ENCODE measurements at places on chromosomes 16 and 17.

- DNase-seq, result peak; percentile 23
Measured at GRCh38 chr17:77392376-77393273, 251.9 kb downstream of the SEC14L1 start.

DNA sequence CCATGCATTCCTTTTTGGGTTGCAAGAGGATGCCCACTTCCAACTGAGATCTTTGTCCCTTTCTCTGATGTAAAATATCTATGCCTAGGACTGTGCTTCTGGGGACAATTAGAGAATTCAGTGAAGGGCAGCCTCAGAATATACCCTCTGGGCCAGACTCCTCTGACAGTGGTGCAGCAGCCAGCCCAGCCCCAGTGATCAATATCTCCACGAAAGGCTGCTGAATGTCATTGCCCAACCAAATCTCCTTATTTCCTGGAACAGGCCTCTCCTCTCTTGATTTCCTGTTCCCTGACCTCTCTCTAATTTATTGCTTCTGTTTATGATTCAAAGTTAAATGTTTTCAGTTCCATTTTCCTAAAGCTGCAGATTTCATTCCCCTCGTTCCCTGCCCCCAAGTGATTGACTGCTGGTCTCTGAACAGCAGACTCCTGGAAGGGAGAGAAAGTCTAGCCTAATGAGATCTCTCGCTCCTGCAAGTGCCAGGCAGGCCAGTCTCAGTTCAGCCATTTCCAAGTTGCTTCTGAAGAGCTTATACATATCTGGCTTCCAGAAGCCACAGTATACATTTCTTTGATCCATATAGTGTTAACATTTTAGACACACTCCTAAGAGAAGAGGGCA, 104.4 kb upstream of the SALL1 start:
- DNase-seq, result no peak

DNA sequence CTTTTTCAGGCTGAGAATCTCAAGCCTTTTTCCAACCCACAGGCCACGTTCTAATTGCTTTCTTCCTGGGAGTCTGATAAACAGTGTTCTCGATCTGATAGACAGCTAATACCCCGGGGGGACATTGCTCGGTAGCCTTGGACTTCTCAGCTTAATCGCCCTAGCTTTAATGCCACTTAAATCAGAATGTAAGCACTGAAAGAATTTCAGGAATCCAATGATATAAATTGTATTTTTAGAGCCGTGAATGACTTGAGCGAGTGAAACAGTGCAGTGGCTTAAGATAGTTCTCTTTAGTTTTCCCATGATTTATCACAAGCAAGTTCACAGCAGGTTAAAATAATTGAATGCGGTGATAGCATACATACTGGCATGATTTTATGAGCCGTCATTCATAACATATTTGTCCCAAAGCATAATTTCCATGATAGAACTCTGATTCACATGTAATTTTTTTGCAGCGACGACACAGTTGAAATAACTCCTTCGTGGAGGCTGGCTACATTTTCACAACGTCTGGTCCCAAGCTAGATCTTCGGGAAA, 116.1 kb upstream of the MYOCD start:
- no peak for DNase-seq

DNA sequence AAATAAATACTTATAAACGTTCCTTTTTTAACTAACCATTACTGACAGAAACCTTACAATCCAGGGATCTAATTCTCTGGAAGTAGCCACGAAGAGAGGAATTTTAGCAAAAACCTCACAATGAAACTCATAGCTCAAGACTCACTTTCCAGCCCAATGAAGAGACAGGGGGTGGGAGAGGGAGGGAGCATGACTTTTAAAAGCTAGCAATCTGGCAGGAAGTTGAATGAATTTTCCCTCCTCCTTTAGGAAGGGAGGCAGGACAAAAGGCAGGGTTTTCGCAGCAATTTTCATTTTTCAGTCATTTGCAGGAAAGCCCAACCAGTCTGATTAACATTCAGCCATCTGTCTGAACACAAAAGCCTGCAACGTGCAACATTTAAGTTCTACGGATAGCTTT, 381.5 kb upstream of the PSMD7 start:
- no peak for DNase-seq

DNA sequence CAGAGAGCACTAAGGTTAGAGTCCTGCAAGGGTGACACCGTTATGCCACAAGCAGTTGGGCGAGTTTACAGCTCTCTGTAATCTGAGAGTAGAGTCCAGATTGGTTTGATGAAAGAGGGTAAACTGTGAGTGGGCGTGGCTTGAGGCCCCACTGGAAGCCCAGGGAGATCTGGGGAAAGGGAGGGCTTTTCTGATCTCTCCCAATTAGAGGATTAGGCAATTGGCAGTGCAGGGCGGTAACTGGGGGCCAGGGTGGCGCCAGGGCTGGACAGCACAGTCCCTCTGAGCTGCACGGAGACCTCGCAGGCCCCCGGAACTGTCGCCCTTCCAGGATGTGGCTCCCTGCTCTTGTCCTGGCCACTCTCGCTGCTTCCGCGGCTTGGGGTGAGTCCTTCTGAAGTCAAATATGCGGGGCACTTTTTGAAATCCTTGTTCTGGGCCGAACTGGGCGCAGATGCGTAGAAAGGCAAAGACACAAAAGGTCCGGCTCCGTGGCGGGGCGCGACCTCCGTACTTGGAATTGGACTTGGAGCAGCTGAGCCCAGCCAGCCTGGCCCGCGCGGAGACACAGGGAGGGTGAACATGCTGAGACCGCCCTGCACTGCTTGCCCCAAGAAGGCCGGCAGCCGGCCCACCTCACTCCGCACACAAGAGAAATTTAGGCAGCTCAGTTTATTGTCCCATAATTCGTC, 72.4 kb downstream of the CES1 start:
- no peak for DNase-seq

- no peak for DNase-seq
Measured at GRCh38 chr17:51507444-51507843, 247.1 kb downstream of the UTP18 start.

DNA sequence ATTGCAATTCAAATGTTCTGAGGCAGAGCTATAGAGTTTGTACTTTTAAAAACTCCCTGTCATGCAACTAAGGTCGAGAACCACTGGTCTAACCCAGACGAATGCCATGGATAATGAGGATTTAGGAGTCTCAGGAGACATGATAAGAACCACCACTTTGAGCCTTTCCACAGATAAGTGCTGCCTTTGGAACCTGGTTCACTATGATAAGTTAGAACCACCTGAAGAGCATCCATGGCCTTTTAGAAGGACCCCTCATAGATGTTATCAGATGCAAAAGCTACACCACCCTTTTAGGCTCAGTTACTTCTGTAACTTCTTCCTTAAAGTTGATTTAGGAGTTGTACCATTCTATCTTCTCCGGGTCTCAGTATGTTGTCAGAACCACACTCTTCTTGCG, 350.6 kb upstream of the CCL2 start:
- DNase-seq, result no peak

- no peak for DNase-seq
Measured at GRCh38 chr17:50668838-50669581, 34.3 kb downstream of the ABCC3 start.

DNA sequence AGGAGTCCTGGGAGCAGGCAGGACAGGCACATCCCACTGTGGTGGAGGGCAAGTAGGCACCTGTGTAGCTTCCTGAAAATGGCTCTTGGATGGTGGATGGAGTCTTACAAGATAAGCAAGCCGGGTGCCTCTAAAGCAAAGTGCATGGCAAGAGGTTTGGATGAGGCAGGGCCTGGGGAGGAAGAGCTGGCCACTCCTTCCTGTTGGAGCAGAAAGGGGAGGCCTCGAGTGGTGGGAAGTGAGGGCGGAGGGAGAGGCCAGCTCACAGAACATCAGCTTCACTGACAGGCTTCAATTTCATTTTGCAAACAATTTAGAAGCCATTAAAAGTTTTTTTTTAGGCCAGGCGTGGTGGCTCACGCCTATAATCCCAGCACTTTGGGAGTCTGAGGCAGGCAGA, 31.0 kb downstream of the CD300A start:
- no peak for DNase-seq

DNA sequence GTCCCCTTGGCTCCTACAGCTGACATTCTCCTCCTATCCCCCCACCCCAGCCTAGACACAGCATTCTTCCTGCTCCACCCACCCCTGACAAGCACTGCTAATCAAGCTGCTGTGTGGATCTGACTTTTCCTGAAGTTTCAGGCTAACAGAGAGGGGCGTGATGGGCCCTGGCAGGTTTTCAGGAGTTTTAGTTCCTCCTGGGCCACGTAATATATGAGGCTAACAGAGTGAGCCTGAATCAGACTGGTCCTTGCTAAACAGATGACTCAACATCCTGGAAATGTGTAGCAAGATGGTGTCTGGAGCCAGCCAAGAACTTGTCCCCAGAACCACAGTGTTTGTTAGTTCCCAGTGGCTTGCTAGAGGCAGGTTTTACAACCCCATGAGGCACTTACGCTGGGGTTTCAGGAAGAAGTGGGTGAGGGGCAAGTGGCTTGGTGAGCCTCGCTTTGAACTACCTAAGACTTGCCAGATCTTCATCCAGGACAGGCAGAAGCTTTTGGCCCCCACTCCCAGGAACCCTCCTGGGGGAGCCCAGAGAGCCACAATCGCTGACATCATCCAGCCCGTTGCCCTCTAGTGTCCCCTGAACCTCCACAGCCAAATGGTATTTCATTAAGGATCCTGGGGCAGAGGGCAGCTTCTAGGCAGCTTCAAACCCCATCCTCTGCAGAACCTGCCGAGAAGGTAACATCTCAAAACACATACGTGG, 15.9 kb downstream of the TMEM92 start:
- no peak for DNase-seq

GRCh38 chr16:10493276-10493675, 87.1 kb downstream of the EMP2 start:
- DNase-seq, result no peak

- no peak for DNase-seq
Measured at GRCh38 chr16:72815348-72816318, 232.3 kb downstream of the ZFHX3 start.

- DNase-seq, result peak; percentile 91
Measured at GRCh38 chr16:50591800-50592771, 43.9 kb downstream of the NKD1 start.

DNA sequence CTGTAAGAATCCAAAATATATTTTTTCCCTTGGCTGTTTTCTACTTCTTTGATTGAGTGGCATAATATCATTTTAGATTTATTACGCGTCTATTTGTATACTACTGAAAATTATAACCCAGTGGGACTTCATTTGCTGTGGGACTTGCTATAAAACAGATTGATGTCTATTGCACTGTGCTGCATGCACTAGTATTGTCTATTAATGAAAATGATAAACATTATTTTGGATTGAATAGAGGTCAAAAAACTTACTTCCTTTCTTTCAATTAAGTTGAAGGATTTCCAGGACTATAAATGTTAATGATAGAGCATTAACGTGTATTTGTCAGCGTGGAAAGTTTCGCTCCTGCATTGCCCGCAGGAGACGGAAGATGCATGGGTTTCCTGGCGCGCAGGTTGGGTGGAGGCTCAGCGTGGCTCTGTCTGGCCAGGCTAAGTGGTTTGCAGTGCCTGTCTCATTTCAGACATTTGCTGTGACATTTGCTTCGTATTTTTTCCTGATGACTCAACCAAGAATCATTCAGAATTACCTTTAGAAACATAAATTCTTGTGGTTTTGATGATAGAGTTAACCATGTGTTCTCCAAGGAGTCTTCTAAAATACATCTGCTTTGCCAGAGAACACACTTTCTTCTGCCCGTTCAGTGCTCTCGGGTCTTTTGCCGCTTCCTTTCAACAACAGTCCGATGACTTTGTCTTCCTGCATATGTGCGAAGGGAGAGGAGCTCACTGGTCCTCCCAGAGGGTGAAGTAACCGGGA, 216.7 kb downstream of the RPTOR start:
- no peak for DNase-seq

GRCh38 chr16:88281858-88282563, 100.7 kb upstream of the ZNF469 start:
- DNase-seq, result no peak

GRCh38 chr17:83151056-83151441, 71.6 kb downstream of the METRNL start:
- no peak for DNase-seq

GRCh38 chr17:66952681-66953629, 11.6 kb upstream of the CACNG4 start:
- DNase-seq, result no peak

DNA sequence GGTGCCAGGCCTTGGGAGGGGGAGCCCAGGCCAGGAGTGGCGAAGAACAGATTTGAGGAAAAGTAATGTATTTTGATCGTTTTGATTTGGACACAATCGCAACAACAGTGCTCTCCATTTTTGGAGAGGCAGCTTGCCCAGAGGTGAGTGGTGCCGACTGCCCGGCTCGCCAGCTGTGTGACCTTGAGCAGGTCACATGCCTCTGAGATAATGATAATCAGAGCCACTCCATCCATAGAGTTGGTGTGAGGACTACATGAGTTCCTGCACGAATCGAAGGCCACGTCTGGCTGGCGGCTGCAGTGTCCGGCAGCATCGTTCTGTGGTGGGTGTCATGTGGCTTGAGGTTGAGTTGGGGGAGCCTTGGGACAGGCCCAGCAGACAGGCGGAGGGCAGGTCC, 20.7 kb downstream of the LLGL2 start:
- no peak for DNase-seq

GRCh38 chr17:77432742-77433141, 292.0 kb downstream of the SEC14L1 start:
- no peak for DNase-seq

GRCh38 chr17:35907691-35908090, 22.9 kb downstream of the RDM1 start:
- no peak for DNase-seq

DNA sequence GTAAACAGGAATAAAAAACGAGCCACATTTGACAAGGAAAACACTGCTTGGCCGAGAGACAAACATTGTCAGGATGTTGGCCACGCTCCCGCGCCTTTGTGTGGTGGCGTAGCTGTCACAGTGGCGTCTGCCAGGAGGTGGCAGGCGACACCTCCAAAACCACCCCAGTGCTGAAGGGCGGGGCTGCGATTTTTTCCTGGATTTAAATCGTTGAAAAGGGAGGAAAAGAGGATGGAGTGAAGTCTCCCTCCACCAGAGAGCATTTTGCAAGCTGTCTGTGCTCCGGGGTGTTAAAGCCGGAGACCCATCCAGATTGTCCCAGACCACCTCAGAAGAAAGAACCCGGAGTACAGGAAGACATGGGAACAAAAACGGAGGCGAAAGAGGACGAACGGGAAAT, 12.7 kb downstream of the MRM3 start:
- DNase-seq, result peak; percentile 72

GRCh38 chr17:7538050-7538449, 10.8 kb upstream of the TNFSF12 start:
- DNase-seq, result no peak

GRCh38 chr16:28301620-28302019, 9.3 kb downstream of the SBK1 start:
- no peak for DNase-seq

- DNase-seq, result peak; percentile 42
Measured at GRCh38 chr16:3149630-3150345, 15.0 kb downstream of the ZNF213 start.

- no peak for DNase-seq
Measured at GRCh38 chr16:528111-529011, 849 bp downstream of the CAPN15 start.

DNA sequence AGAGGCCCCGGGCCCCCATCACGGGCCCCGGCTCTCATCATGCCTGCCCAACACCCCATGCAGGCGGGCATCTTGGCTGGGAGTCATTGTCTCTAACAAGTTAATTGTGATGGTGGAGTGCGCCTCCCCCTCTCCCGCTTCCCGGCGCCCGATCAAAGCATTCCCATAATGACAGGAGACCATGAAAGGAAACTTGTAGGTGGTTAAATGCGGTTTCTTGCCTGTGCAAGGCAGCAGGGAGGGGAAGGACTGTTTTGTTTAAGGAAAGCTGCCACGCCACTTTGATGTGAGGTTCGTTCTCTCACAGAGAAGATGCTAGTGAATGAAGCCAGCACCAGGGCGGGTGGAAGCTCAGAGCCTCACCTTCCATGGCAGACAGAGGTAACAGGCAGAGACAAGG, 45.4 kb downstream of the C16orf78 start:
- DNase-seq, result no peak

All from caudate nucleus (tissue), 63 donors.